Stimulated activated CD8-positive, alpha-beta memory T cell treated with anti-CD3 and anti-CD28 coated beads, Interleukin-15, amount 100 ng/mL, for 24 hours (primary cell): ENCODE measurements at places on chromosomes 13 and 19.

DNA sequence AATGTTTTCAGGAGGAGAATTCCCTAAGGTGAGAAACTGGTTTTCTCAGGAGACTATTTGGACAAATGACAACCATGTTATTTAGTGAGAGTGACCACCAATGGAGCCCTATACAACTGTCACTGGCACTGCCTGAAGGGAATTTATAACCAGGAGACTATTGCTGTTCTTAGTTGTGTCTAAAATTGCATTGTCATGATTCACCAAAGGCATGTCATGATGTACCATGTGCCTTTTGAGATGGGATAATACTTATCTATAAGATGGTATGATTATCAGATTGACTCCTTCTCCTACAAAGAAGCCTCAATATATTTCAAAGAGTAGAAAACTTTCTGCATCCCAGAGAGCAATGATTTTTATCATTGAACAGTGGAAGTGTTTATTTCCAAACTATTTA, 739.4 kb upstream of the GPC6 start:
- no peak for DNase-seq

DNA sequence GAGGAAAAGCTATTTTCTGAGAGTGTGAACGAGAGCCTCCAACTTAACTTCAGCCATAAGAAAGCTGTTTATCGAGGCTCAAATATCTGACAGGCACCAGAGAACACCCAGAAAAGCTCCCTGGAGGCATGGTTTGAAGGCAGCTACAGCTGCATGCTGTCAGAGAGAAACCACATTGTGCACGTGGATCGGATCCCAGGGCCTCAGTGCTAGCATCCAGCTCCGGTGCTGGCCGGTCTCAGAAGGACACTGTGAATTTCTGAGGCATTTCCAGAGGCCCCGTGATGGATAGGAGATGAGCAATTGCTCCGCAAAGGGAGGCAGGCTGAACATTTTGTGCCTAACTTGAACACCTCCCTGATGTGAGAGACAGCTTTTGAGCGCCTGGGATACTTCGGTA, 315.7 kb downstream of the FGF9 start:
- no peak for DNase-seq

DNA sequence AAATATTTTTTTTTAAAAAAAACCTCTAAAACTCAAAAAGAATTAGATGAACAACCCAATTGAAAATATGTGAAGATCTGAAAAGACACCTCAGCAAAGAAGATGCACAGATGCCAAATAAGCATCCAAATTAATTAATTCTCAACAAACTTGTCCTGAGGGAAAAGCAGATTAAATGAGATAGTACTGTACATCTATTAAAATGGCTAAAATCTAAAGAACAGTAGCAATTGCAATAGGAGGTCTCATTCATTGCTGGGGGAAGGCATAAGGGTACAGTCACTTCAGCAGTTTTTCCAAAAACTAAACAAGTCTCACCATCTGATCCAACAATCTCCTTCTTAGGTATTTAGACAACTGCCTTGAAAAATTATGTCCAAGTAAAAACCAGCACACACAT, 22.0 kb downstream of the PLPP2 start:
- DNase-seq, result no peak

DNA sequence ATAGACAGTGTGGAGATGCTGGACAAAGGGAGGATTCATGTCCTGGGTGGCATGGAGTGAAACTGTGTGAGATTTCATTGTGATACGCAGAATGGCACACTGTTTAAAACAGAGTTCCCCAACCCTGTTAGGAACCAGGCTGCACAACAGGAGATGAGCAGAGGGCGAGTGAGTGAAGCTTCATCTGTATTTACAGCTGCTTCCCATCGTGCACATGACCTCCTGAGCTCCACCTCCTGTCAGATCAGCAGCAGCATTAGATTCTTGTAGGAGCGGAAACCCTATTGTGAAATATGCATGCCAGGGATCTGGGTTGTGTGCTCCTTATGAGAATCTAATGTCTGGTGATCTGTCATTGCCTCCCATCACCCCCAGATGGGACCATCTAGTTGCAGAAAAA, 72.5 kb downstream of the RAP2A start:
- DNase-seq, result no peak

- DNase-seq, result no peak
These were observed 37.4 kb upstream of the ZNF527 start for GRCh38 chr19:37333457-37333856.
